ENCODE measurements at places on chromosomes 12 and 14.

DNA sequence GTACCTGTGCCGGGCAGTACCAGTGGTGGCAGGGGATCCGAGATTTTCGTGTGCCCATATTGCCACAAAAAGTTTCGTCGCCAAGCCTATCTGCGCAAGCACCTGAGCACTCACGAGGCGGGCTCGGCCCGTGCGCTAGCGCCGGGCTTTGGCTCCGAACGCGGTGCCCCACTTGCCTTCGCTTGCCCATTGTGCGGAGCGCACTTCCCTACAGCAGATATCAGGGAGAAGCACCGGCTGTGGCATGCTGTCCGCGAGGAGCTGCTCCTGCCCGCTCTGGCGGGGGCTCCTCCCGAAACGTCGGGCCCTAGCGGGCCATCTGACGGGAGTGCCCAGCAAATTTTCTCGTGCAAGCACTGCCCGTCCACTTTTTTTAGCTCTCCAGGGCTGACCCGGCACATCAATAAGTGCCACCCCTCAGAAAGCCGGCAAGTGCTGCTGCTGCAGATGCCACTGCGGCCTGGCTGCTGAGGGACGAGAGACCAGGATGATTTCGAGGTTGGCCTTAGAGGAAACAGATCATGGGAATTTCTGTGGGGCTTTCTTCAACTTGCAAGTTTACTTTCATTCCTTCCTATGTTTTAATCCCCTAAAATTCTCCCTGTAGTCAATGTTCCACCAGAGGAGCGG, 1.6 kb downstream of the INSM2 start:
- DNase-seq = no peak

- no peak for DNase-seq
Observed at GRCh38 chr12:27573972-27574371, 50.0 kb downstream of the PPFIBP1 start.

DNA sequence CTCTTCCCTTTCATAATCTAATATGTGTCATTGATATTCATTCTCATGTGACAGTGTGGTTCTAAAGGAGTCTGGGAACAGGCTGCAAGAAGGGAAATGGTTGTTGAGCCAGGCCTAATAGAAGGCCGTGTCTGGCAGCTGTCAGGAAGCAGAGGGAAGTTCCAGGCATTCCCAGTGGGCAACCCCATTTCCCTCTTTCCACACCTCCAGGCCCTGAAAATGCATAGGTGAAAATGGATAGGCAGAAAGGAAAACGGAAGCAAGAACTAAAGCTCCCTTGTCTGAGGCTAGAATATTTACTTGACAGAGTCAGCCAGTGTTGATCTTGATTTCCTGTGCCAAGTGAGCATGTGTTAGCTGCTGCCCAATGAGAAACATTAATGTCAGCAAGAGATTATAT, 97.7 kb downstream of the PPM1A start:
- peak; percentile 41 for DNase-seq

DNA sequence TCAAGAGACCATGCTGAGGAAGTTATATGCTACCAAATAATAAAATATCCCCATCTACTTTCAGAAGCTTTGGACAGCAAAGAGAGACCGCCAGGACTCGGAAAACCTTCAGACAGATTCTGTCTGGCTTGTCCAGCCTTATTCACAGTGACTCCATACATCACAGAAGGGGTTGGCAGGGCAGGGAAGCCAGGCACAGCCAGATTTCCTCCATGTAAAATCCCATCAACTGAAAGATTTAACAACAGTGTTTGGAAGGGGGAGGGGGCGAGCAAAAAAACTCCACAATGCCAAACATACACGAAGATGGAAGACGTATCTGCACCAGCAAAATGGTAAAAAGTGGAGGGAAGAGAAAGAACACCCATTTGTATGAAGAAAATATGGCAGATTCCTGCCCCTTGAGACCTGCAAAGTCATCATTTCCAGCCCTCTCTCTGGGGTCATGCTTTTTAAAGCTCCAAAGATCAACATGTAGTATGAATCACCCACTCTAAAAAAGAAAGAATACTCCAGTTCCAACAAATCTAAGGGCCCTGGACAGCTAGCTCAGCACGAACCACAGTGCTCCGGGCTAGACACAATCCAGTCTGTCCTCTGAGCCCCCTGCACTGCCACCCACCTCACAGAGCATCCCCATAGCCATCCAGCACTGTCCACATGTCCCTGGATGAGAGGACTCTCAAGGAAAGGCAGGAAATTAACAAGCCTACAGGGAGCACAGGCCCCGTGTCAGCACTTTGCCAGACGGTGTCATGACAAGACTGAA, 116.4 kb downstream of the DICER1 start:
- no peak for DNase-seq

DNA sequence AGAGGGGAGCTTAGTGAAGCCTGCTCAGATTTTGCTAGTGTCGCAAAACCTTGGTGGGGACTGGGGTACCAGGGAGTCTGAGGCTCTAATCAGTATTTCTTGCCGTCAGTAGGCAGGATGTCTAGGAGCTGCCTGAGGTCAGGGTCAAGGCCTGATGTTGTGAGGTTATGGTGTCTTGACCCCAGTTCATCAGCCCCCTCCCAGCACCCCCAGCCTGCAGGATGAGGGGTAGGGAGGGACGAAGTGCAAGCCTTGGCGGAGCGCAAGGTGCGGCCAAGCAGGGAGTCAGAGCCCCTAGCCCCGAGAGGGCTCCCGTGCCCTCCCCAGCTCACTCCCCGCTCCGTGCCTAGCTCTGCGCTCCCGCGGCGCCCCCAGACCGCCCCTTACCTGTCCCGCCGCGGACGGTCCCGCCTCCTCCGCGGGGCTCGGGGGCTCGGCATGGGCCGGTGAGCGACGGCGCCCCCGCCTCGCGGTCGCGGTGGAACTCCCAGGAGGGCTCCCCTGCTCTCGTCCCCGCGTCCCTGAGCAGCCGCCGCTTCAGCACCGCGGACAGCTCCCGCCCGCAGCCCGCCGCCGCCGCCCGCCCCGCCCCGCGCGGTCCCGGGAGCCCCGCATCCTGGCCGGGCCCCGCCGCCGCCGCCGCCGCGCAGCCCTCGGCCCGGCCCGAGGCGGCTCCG, 347 bp downstream of the SYNDIG1L start:
- DNase-seq = no peak

GRCh38 chr14:25868521-25869314, 729.1 kb downstream of the NOVA1 start:
- no peak for DNase-seq

GRCh38 chr14:79852950-79853744, 358.2 kb downstream of the DIO2 start:
- DNase-seq = no peak

- no peak for DNase-seq
Observed at GRCh38 chr12:85874031-85874461, at the start of gene NTS. NTS (plus strand) TSS chr12:85874295; CDS start chr12:85874404, 109 bp downstream.

DNA sequence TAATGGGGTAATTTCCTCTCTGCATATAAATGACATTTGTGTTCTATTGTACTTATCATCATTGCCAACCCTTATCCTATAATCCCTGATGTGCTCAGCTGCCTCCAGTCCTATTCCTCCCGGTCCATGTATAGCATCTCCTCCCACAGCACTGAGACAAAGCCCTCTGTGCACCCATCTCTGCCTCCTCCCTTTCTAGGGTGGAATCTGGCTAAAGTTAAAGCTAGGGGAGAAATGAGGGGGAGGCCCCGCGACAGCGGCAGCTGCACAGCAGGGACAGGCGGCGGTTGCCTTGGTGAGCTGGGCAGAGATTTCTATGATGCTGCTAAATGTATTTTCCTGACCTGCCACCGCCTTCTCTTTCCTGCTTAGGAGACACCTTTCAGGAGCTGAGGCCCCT, 12.8 kb upstream of the ZDHHC22 start:
- no peak for DNase-seq

GRCh38 chr12:102995372-102995771, 37.9 kb downstream of the ASCL1 start:
- no peak for DNase-seq

- no peak for DNase-seq
Observed at GRCh38 chr14:88272390-88273269, 50.4 kb downstream of the KCNK10 start.

- no peak for DNase-seq
Observed at GRCh38 chr12:116939734-116940133, 29.0 kb downstream of the FBXW8 start.

- no peak for DNase-seq
Observed at GRCh38 chr12:112161711-112162110, 36.4 kb downstream of the TRAFD1 start.

- DNase-seq = no peak
Observed at GRCh38 chr14:102764220-102764671, 13.0 kb upstream of the TRAF3 start.

DNA sequence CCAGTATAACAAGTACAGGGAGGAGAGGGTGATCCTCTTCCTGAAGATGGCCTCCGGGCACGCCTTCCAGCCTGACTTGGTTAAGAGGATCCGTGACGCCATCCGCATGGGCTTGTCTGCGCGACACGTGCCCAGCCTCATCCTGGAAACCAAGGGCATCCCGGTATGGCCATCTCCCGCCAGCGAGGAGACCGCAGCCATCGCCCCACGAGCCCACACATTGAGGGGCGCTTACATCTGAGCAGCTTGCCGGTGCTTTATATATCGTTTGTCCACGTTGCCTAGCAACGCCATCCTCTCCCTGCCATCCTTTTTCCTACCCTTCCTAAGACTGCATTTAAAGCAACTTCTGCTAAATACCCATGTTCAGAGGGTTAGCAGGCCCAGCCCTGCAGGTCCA, 71.5 kb downstream of the AACS start:
- no peak for DNase-seq

- DNase-seq = no peak
Observed at GRCh38 chr14:95462491-95462890, 54.0 kb downstream of the SYNE3 start.

DNA sequence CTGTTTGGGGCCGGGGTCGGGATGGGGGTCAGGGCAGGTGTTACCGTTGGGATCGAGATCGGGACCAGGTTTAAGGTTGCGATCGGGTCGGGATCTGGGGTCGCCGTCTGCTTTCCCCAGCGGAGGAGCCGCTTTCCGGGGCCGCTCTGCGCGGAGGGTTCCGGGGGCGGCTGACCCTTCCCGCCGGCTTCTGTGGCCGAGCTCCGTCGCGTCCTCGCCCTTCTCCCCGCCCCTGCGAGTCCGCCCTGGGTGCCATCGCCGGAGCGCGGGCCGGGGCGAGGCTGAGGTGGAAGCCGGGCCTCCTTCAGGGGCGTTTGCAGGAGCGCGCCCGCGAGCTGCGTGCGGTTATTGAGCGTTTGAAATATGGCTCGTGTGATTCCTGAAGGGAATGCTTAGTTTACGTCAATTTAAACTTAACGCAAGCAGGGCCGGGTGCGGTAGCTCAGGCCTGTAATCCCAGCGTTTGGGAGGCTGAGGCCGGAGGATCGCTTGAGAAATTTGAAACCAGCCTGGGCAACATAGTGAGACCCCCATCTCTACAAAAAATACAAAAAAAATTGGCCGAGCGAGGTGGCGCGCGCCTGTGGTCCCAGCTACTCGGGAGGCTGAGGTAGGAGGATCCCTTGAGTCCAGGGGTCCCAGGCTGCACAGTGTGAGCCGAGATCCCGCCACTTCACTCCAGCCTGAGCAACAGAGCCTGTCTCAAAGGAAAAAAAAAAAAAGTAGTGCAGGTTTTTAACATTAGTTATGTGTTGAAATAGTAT, 620 bp downstream of the PGAM5 start:
- DNase-seq = peak; percentile 31

- no peak for DNase-seq
Observed at GRCh38 chr14:23005451-23006187, 4.3 kb downstream of the C14orf93 start.

DNA sequence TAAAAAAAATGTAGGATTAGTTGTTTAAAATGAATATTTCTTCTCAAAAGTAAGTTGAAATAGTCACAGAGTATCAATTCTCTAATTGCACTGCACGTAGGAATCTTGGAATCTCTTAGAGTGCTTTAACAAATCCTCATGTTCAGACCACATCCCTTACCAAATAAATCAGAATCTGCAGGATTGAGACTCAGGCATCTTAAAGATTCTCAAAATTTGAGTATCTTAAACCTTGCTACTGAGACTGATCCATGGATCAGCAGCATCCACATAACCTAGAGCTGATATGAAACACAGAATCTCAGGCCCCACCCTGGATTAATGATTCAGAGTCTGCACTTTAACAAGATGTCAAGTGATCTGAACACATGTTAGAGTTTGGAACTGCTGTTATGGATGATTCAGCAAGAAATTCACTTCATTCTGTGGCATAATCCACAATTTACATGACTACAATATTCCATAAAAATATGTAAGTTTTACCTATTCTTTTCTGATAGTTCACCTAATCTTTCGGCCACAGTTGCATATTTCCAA, 58.7 kb downstream of the ADAMTS20 start:
- DNase-seq = no peak

- DNase-seq = no peak
Observed at GRCh38 chr12:43238281-43238680, 313.7 kb downstream of the ADAMTS20 start.

- DNase-seq = no peak
Observed at GRCh38 chr14:40987481-40987880, 619.2 kb upstream of the LRFN5 start.

DNA sequence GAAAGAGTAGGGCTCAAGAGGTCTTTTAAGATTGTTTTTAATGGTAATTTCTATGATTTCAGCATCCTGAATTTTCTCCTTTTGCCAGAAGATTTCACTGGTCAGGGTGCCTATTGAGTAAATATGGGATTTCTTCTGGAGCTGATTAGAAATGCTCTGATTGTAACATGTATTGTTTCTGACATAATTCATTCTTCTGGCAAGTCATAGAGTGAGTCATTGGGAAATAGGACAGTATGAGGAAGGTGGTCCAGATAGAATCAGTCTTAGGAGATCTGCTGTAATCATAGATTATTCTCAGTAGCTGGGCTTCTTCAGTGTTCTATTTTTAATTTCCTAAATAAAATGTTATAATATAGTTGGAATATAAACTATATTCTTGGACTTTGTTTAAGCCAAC, 182.0 kb upstream of the NAV3 start:
- no peak for DNase-seq

DNA sequence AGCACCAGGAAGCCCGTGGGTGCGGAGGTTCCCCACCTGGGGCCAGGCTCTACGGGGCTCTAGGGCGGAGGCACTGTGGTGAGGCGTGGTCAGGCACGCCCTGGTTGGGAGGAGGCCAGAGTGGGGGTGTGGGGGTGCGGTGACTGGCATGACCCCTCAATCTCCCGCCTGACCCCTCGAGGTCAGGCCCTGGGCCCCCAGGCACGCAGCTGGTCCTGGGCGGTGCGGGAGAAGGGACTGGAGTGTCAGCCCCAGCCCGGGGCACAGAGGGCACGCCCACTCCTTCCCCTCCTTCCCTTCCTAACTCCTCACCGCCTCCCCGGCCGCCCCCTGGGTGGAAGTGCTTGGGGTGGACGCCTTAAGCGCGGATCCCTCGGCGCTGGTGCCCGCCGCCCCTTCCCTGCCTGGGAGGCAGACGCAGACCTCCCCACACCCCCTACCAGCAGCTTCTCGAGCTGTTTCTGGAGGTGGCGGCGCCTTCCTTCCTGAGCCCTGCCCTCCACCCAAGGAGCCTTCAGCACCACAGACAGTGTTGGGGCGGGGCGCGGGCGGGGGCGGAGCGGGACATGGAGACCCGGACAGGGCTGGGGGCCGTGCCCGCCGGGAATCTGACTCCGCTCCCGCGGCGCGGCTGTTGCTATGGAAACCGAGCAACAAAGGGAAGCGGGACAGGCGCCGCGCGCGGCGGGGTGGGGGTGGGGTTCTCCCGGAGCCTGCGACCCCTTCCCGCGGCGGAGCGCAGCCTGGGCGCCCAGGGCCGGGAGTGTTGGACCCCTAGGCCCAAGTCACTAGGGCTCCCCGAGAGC, 741 bp upstream of the CRIP2 start:
- no peak for DNase-seq

- peak; percentile 13 for DNase-seq
Observed at GRCh38 chr14:36655963-36656686, 5.5 kb upstream of the PAX9 start.

- peak; percentile 11 for DNase-seq
Observed at GRCh38 chr14:25042362-25043299, 7.3 kb downstream of the STXBP6 start.

All from inflammatory macrophage treated with lipopolysaccharide for 1 hour (primary cell).